T-helper 1 cell (primary cell): ENCODE measurements at places on chromosomes 1 and 21.

DNA sequence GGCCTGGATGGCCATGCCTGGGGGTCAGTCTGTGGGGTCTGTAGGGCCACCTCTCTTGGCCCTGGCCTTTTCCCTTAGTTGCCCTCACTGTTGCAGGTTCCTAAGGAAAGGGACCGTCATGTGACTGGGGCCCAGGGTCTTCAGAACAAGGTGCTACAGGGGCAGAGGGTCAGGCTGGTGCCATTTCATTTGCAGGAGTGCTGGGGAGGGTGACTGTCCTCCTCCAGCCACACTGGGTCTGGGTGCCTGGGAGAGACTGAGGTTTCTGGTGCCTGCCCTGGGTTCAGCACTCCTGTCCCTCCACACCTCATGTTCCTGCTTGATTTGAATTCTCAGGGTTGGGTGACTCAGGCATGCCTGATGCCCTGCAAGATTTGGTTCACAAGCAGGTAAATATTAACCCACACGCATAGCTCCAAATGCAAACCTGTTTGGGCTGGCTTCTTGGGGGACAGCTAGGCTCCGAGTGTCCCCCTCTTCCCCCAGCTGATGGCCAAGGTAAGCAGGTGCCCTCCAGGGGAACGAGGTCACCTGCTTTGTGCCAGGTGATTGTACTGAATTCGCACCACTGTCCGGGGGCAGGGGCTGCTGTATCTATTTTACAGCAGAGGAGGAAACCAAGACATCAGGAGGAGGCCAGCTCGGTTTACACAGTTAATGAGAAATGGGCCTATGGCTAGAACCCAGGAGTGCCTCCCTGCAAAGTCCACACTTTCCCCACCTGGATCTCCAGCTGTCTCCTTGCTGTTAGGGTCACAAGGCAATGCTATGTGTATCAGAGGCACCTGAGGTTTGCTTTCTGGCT is 20.3 kb downstream of the ARHGEF10L start:
- no peak for DNase-seq

GRCh38 chr1:244163861-244164510 is 112.9 kb downstream of the ZBTB18 start:
- DNase-seq, result no peak

GRCh38 chr1:86296305-86297205 is 99.6 kb downstream of the ODF2L start:
- no peak for DNase-seq

DNA sequence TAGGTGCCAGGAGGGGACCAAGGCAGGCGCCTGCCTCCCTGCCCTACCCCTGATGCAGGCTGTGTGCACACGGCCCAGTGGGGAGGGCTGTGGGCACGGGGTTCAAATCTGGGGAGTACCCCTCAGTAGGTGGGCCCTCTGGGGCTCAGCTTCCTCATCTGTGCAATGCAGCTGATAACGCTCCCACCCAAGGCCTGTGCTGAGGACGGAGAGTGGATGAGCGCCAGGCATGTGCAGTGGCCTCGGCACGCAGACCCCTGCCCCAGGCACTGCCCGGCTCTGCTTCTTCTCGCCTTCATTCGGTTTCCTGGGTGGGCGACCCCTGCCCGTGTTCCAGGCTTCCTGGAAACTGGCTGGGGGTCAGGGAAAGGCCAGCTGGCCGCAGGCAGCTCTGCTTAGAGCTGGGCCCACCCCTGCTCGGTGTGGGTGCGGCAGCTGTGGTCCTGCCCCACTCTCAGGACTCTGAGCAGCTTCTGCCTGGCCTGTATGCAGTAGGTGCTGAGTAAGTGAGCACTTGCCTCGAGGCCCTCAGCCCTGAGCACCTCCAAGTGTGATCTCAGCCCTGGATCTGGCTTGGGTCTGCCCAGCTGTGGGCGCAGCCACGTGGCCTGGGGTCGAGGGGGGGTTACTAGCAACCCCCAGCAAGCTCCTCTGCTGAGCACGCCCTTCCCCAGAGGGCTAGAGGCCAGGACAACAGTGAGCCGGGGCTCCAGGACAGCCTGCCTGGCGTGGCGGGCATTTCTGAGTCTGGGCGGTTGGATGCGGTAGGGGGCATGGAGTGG is 11.9 kb upstream of the TNFRSF14 start:
- no peak for DNase-seq
